KG1 (cell line): ENCODE measurements at places on chromosomes 4 and X.

DNA sequence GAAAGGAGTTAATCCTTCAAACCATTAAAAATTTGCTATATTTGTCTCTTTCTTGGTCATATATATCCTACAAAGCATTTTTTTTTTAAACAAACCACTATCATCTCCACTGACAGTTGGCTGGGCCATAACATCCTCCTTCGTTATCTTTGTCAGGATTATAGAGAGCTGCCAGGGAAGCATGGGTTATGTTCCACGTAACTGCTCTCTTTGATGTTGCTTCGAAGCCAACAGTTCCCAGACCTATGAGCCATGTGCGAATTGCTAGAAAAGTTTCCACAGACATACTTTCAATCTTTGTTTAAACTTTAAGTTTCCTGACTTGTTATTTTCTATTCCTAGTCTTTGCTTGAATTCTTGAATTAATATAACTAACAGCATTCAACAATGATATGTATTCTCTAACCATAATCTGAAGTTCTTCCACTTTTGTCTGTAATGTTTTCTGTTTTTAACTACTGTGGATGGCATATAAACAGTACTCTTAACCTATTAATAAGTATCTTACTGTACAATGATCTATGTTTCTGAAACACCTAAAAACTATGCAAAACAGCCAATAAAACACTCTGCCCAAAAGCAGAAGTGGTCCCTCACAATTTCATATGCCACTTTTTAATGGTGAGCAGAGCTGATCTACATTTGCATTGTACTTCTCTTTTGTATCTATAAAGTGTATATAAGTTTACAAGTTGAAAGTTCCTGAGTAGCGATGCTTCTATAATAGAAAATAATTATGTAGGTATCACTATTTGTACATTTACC lies 37.9 kb downstream of the EREG start:
- no peak for DNase-seq

DNA sequence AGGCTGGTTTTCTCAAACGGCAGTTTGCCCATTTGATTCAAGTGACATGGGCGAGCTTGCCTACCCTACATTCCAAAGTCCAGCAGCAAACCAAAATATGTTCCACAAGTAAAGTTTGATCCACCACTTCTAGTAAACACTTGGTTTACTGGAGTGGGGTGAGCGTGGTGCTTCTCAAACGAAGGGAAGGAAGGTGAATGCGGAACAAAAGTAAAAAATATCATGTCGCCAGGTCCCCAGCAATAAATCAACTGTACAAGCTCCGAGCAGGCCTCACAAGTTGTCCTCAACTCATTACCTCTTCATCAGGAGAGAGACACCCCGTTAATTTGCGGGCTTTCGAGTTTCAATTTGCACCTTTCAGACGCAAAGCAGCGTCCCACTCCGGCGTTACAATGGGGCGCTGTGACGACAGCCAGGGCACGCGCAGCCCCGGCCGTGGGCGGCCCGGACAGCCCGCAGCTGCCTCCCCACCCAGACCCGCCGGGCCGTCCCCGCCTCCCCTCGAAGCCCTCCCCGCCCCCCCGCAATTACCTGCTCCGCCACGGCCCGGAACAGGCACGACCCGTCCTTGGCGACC lies 1.0 kb downstream of the OTUD4 start:
- DNase-seq = no peak

- no peak for DNase-seq
These were observed 8.5 kb upstream of the ELMOD2 start for GRCh38 chr4:140515423-140515822.

DNA sequence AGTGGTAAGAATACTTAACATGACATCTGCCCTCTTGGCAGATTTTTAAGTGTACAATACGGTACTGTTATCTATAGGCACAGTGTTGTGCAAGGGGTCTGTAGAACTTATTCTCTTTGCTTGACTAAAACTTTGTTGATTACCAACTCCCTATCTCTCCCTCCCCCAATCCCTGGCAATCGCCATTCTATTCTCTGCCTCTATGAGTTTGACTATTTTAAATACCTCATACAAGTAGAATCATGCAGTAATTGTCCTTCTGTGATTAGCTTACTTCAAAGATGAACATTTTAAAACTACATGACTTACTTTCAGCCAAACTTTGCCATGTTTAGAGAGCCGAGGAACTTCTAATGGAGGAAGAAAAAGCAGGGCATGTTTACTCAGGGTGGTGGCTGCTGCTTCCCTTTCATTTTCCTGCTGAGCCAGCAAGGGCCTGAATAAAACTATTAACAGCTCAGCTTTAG lies 62.4 kb downstream of the APOO start:
- peak; percentile 1 for DNase-seq
